COR-L47 (cell line): ENCODE measurements at places on chromosomes 7 and 10.

GRCh38 chr7:19107356-19108146, 9.9 kb downstream of the TWIST1 start:
- no peak for DNase-seq

GRCh38 chr7:5194571-5194970, 4.5 kb downstream of the WIPI2 start:
- no peak for DNase-seq

DNA sequence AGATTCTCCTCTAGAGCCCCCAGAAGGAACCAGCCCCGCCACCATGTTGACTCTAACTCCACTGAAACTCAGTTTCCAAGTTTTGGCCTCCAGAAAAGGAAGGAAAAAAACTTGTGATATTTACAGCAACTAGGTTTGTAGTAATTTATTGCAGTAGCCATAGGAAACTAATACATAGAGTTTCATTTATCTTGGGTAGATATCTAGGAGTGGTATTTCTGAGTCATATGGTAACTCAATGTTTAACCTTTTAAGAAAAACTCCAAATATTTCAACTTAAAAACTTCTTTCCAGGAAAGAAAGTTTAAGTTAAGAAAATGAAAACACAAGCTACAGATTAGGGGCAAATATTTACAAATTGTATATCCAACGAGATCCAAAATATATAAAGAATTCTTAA, 576.7 kb downstream of the KCNMA1 start:
- no peak for DNase-seq

DNA sequence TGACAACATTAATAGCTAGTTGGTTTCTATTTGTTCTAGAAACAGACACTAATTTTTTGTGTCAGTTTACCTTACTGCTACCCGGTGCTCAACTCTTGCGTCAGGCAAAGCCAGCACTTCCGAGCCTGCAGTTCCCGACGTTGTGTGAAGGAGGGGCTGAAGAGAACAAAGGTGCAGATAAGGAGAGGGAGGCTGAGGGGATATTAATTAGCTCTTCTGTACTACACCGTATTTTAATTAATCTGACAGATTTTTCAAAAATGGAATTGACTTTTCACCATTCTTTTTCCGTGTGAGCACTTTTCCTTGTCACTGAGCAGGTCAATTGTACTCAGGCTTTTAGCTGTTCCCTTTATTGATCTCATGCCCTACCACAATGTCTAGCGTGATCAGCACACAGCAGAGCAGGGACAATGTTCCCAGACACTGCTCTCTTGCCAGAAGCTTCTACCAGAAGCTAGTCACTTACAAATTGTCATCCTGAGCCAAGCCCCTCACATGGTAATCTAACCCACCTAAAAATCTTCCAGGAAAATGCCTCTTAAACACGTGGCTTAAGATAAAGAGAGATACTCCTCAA, 650.5 kb upstream of the MKI67 start:
- no peak for DNase-seq
